ENCODE measurements at places on chromosomes 13 and 19.
A peak's percentile ranks its signal among the peaks of the same experiment; 100 is the strongest.

DNA sequence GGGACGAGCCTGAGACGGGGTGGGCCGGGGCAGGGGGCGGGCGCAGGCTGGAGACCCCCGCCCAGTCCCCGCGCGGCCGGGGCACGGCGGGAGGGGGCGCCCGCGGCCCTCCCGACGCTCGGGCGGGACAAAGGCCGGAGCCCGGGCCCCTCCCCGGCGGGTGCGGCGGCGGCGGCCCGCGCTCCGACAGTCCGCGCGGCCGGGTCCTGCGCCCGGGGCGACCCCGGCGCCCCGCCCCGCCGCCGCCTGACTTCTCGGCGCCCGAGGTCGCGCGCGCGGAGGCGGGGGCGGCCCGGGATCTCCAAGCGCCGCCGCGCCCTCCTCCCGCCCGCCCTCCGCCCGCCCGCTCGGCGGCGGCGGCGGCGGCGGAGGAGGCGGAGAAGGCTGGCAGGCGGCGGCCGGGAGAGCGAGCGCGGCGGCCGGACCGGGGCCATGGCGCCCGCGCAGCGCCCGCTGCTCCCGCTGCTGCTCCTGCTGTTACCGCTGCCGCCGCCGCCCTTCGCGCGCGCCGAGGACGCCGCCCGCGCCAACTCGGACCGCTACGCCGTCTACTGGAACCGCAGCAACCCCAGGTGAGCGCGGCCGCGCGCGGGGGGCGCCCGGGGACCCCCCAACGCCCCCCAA is at the start of gene EFNA2:
TSS of gene EFNA2 (plus strand) at position 137 of the 624 bp plus-strand sequence. CDS start at position 433, 296 bp downstream.
- no peak for DNase-seq

GRCh38 chr19:40270362-40271089 is 14.6 kb downstream of the AKT2 start:
- peak; percentile 47 for DNase-seq

- no peak for DNase-seq
Observed at GRCh38 chr19:1471010-1471514, 8.0 kb downstream of the C19orf25 start.

DNA sequence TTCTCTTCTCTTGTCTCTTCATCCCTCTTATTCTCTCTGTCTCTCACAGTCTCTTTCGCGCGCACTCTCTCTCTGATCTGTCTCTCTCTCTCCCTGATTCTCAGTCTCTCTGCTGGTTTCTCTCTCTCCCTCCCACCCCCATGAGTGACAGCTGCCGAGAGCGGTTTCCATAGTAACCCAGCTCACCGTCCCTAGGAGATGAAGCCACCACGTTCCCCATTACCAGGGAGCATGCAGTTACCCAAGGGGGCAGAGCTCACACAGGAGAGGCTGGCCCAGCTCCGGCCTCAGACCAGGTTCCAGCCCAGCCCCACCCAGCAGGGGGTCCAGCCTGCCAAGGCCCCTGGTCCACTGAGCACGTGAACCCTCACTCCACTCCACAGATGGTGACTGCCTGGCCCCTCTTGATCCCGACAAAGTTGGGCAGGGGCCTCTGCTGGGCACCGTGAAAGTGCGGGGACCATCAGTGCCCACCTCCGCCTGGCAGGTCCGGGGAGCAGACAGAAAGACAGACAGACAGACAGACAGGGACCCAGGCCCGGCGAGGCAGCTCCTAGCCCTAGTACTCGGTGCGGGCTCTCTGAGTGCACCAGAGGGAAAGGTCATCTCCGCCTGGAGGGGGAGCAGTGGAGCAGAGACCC is 50.6 kb downstream of the CELF5 start:
- DNase-seq, result no peak

DNA sequence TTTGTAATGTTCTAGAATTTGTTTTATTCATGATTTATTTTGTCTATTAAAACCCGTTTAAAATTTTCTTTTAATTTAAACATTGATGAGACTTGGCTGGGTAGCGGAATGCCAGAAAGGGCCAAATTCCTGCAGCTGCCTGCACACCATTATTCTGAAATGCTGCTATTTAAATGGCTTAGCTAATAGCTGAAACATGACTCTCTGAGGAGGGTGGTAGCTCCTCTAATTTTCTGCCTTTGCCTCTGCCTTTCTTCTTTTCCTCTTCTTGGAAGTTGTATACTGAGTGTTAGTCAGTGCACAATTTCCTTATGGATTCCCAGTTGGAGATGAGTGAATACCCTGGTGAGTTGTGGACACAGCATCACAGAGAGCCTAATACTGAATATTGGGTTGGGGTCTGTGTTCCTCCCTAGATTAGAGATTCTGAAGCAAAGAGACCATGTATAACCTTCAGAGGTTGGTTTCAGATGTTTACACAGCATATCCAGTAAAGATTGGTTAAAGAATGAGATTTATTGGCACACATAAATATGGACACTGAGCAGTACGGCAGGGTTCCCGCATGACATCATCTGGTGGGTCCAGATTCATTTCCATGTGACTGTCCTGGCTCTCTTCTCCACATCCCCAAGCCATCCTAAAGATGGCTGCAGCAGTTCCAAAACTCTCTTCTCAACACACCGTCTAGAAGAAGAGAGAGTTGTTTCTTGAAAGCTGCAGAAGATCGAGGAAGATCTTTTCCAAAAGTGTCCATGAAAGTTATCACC is 55.9 kb downstream of the MTUS2 start:
- no peak for DNase-seq

- DNase-seq, result no peak
Observed at GRCh38 chr19:2275588-2276428, 6.2 kb downstream of the PEAK3 start.

DNA sequence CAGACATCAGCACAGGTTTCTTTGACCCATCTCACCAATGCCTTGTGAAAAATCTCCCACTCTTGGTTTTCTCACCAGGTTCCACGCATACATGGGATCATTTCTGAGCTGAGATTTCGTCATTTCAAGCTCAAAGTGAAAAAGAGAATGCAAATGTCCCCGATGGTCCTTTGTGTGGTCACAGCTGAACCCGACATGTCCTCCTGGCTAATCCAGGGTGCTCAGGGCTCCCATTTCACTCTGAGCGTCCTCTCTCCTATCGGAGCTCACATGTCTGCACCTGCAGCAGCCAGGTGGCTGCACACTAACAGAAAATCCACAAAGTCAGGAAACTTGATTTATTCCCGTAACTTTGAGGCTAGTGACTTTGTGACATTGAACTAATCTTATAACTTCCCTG is 9.3 kb upstream of the CEACAM3 start:
- DNase-seq, result no peak

- DNase-seq, result no peak
Observed at GRCh38 chr13:79973533-79973963, 367.4 kb downstream of the SPRY2 start.
